ENCODE measurements at places on chromosomes 11 and 22.

DNA sequence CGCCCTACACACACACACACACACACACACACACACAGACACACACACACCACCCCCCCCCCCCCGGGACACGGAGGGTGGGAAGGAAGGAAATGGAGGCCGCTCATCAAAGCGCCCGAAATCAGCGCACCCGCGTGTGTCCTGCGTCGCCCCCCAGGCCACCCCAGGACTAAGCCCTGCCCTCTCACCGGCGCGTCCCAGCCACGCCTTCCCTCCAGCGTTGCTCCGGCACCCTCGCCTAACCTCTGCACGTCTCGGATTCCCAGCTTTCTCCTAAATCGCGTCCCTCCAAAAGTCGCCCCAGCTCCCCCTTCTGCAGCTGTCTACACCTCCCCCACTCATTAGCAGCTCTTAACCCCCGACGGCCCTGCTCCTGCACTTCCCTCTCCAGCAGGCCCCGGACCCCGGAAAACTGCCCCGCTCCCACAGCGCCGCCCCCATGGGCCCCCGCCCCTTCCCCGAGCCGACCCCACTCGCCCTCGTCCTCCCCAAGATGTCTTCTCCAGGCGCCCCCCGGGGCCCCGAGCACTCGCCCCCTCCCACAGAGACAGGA, 557 bp downstream of the PACSIN2 start:
- no peak for DNase-seq

DNA sequence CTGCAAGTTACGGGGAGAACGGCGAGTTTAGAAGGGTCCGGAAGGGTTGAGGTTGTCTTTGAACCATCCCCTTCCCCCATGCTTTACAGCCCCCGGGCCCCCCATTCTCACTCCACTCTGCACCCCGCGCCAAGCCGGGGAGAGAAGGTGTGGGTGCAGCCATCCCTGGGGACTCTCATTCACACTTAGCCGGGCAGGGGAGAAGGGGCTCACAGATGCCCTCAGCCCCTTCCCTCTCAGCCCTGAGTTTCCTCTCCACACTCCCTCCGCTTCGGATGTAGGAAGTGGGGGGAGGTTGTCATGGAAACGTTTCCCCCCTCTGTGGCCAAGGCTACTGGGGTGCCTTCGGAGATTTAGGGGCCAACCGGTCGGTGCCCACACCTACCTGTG, 334 bp downstream of the CADM1 start:
- DNase-seq: no peak

DNA sequence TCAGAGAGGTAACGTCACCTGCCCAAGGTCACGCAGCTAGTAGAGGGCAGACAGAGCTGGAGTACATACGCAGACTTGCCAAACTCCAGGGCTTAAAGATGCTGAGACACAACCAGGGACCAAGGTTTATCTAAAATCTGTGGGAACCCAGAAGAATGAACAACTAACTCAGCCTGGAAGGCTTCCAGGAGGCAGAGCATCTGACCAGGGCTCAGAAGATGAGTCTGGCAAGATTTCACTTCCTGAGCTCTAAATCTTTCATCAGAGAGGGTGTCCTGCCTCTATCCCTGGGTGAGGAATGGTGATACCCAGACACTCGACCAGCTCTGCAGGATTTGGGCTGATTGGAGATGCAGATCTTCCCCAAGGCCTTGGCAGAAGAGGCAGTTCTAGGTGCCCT, 9.1 kb downstream of the GAL3ST1 start:
- DNase-seq: no peak

- DNase-seq: no peak
These were observed 31.6 kb upstream of the SHANK2 start for GRCh38 chr11:71283971-71284441.

DNA sequence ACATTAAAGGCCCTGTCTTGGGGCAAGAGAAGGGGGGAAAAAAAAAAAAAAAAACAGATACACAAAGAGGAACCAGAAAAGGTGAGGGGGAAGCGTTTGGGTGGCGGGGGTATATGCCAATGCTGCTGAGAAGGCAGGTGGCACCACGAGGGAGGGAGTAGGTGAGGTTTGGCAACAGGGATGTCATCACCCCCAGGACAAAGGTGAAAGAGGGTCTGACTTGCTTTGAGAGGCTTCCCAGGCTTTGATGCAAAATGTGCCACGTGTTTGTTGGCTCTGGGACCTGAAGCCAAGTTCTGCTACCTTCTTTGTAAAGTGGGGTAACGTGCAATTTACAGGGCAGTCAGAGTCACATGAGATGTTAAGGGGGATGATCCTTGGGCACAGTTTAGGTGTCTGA, 4.1 kb downstream of the YPEL1 start:
- no peak for DNase-seq

GRCh38 chr22:17570851-17571631, 7.7 kb downstream of the SLC25A18 start:
- no peak for DNase-seq

DNA sequence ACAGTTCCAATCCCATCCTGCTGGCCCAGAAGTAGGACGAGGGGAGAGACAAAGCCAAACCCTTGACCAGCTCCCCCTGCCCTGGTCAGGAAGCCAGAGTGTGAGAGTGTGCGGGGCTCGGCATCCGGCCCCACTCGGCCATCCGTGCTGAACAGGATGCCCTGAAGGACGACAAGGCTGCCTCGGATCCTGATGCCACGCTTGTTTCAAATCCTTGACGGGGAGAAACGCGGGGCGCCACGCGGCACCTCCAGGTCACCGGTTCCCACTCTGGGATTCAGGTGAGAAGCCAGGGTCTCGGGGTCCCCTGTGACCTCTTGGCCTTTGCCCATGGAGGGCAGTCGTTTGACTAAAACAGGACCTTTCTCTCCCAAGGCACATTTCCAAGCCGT, 167.8 kb downstream of the BRD1 start:
- no peak for DNase-seq

- no peak for DNase-seq
These were observed 587 bp upstream of the ALDH3B1 start for GRCh38 chr11:68009391-68010089.

DNA sequence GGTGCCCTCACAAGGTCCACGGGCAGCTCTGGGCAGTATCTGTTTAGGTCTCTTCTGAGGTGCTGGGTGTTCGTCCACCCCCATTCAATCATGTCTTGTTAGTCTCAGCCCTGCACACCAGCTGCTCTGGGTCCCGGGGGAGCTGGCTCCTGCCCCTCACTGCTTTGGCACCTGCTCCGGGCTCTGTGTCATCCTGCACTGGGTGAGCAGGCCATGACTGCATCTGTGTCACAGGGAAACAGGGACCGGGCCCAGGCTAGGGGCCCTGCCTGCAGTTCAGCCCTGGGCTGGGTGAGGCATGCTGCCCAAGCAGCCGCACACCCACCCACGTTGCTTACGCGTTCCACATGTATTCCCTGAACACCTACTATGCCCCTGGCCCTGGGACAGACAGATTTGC, 43.9 kb downstream of the ELFN2 start:
- no peak for DNase-seq

- no peak for DNase-seq
These were observed 26.2 kb upstream of the LDLRAD3 start for GRCh38 chr11:35917676-35918075.

DNA sequence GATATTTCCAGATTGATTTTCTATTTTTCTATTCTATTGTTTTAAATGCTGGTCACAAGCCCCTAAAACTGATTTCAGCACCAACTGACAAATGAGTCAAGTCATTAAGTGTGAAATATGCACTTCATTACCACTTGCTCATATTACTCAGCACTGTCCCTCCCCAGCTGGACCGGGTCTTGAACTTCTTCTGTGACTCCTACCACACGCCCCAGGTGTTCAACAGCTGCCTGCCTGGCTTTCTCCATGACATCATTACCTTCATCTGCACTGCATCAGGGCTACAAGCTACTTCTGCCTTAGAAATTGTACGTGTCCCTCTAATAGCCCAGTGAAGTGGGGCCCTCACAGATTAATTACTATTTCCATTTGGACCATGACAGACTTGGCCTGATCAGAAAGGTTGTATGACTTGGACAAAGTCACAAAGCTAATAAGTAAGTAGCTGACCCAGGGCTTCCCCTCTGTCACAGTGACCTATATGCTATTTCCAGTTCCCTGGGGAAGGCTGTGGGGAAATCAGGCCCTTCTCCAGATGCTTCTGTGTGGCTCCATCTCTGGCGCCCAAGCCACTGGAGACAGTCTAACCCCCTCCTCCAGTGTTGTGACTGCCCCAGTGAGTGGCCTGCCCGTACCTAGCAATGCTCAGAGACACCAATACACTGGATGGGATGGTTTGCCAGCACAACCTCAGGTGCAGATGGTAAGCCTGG, 18.1 kb downstream of the TBC1D10A start:
- DNase-seq: no peak

DNA sequence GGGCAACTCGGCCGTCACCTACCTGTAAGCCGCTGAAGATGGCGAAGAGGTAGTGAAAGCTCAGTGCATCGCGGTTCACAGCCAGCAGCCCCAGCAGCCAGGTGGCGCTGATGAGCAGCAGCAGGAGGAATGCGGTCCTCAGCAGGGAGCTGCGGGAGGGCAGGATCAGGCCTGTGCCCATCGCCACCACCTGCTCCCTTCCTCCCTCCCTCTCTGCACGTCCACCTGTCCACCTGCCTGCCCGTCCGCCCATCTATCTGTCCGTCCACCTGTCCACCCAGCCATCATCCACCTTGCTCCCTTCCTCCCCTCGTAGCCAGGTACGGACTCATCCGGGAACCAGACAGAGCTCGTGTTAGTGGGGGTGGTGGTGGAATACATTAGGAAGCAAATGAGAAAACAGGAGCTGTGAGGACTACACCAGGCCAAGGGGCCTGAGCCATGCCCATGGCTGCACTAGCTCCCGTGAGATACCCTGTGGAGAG, 32.2 kb downstream of the TRMU start:
- DNase-seq: peak; percentile 45

- no peak for DNase-seq
These were observed 15.0 kb downstream of the PRDM11 start for GRCh38 chr11:45161252-45162063.

DNA sequence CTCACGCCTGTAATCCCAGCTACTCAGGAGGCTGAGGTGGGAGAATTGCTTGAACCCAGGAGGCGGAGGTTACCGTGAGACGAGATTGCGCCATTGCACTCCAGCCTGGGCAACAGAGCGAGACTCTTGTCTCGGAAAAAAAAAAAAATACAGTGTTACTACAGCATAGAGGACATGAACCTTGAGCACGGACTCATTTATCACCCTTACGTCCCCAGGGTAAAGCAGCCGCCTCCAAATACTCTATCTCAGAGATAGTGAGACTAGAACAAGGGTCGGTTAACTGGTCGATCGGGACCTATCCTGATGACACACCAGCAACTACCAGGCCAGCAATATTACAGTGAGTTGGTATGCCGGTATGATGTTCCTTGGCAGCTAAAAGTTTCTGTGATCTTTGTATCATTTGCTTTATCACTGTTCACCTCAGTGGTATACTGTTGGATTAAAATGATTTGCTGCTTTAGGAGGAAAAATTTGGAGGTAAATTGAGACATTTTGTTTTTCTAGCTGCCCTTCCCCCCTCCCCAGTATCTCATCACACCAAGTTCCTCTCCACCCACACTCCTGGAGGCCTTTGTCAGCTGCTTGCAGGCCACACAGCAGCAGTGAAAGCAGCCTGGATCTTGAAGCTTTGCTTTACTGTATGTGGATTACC, 7.0 kb upstream of the SIDT2 start:
- no peak for DNase-seq

- DNase-seq: no peak
These were observed 36.0 kb upstream of the GNB1L start for GRCh38 chr22:19890502-19891316.

DNA sequence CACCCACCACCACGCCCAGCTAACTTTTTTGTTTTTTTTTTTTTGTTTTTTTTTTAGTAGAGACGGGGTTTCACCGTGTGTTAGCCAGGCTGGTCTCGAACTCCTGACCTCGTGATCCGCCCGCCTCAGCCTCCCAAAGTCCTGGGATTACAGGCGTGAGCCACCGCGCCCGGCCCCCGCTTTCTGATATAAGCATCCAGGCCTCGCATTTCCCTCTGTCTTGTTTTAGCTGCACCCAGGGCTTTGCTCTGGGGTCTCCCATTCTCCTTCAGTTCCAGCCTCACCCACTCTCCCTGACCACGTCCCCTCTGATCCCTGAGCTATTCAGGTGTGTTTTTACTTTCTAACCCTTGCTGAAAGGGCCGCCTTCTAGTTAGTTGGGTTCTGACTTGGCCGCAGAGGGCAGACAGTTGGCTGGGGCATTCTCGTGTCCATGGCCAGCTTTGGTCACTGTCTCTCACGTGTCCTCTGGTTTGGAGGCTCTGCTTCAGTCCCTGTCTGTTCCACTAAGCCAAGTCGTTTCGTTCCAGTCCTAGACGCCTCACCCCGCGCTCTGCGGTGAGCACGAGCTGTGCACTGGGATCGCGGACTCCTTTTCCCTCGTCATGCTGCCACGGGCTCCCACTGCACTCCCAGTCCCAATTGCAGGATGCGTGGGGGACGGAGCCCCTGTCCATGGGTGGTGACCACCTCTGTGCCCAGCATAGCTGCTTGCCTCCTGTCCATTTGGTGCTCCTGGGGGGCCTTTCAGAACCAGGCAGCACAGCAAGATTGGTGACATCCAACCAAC, 6.0 kb upstream of the TNNT3 start:
- DNase-seq: no peak

DNA sequence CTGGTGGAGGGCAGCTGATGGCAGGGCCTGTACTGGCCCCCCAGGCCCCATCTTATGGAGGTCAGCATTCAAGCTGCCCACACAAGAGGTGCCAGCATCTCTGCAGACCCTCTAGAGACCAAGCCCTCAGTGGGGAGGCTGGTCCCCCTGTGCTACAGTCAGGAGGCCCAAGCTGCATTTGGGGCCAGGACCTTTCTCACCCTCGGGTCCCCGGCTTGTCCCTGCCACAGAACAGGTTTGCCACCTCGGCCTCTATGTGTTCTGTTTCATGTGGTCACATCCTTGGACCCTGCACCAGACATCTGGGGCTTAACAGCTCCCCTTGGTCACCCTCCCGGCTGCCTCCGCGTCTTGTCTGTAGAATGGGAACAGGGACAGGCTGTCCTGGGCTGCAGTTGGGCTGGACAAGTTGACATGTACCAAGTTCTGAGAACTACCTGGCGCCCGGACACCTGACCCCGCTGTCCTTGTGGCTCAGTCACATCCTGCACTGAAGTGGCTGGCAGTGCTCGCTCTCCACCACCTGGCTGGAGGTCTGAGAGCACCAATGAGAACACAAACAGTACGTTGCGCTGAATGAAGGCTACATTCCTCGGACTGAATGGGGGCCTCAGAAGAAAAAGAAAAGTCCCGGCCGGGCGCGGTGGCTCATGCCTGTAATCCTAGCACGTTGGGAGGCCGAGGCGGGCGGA, 2.7 kb upstream of the PLXNB2 start:
- no peak for DNase-seq

GRCh38 chr11:13667795-13668101, 720 bp upstream of the FAR1 start:
- no peak for DNase-seq

DNA sequence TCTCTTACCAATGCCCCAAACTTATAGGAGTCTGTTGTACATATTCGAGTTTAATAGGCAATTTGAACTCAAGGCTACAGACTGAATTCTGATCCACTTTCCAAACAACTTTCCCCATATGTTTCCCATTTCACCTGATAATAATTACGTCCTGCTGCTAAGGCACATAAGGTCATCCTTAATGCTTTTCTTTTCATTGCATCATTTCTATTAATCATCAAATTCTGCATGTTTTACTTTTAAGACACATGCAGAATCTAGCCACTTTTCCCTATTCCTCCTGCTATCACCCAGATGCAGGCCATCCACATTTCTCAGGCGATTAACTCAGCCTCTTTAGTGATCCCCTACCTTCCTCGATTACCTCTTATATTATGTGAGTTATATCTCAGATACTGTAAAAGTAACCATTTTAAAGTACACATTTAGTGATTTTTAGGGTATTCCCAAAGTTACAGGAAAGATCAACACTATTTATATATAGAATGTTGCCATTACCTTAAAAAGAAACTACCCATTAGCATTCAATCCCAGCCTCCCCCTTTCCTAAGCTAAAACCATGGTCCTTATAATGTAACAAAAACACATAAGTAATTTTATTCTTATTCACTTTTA, 14.9 kb downstream of the XKR3 start:
- no peak for DNase-seq

Data from stimulated activated CD8-positive, alpha-beta memory T cell treated with anti-CD3 and anti-CD28 coated beads, Interleukin-7, amount 100 ng/mL, for 24 hours (primary cell).